ENCODE measurements at places on chromosomes 7 and 10.

DNA sequence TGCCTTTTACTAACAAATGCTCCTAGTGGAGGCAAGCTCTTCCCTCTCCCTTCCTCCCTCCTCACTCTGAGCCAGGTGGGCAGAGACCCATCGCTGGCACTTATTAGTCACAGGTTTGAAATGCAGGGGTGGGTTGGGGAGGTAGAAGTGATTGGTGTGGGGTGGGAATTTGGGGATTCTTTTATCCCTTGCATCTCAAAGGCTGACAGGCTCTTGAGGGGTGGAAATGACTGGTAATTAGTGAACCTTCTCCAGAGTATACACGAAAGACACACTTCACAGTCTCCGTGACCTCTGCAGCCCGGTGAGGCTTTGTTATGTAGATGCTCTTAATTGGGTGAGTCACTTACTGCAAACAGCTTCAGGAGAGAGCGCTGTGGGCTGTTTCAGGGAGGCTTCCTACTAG is 13.9 kb upstream of the LRMDA start:
- DNase-seq, result no peak

- no peak for DNase-seq
These were observed 21.3 kb downstream of the CYP2W1 start for GRCh38 chr7:1004018-1004852.

GRCh38 chr7:107068156-107068555 is 23.7 kb downstream of the PRKAR2B start:
- no peak for DNase-seq

- DNase-seq, result no peak
These were observed 23.6 kb downstream of the EEPD1 start for GRCh38 chr7:36176697-36177096.

GRCh38 chr7:64206903-64207302 is at the start of gene ZNF735:
ZNF735 (plus strand) TSS chr7:64207203; CDS start chr7:64207203, 0 bp downstream.
- no peak for DNase-seq

GRCh38 chr10:4532976-4533375 is 293.0 kb upstream of the AKR1E2 start:
- DNase-seq, result no peak

DNA sequence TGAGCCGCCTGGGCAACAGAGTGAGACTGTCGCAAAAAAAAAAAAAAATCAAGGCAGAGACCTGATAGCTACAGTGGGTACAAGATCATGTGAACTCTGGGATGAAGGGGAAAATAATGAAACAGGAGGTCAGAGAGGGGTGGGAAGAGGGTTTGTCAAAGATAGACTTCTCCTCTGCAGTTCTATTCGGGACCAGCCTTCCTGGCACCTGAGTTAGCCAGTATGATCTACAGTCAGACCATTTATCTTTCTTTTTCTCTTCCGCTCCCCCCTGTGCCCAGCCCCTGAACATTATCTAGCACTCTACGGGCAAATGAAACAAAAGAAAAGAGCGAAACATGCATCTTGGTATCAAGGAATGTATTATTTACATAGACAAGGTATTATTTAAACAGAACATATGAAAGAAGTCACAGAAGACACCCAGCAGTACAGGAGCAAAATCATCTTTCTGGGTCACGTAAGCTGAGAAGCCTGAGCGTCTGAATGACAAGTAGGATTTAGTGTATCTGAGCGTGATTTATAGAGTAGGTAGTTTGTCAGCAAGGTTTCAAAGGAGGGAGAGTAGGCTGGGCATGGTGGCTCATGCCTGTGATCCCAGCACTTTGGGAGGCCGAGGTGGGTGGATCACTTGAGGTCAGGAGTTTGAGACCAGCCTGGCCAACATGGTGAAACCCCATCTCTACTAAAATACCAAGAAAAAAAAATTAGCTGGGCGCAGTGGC is 109.0 kb downstream of the PRKCQ start:
- no peak for DNase-seq

- no peak for DNase-seq
These were observed 332.1 kb upstream of the CELF2 start for GRCh38 chr10:10685566-10685965.

DNA sequence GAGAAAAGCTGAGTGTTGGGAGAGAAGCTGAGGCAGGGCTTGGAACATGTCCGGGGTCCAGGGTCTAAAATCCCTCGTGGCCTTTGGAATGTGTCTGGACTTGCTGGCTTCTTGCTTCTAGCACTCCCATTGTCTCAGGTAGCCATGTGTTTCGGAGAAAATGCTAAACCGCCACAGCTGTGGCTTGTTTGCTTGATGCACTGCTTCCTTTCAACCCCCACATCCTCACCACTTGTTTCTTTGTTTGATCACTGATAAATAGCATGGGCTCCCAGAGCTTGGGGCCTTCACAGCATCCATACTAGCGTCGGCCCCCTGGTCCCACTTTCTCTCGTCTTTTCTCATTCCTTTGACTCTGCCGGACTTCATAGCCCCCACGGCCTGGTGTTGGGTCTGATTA is 102.7 kb downstream of the ANKRD26 start:
- DNase-seq, result no peak

GRCh38 chr10:96664563-96664962 is 55.8 kb downstream of the PIK3AP1 start:
- no peak for DNase-seq

DNA sequence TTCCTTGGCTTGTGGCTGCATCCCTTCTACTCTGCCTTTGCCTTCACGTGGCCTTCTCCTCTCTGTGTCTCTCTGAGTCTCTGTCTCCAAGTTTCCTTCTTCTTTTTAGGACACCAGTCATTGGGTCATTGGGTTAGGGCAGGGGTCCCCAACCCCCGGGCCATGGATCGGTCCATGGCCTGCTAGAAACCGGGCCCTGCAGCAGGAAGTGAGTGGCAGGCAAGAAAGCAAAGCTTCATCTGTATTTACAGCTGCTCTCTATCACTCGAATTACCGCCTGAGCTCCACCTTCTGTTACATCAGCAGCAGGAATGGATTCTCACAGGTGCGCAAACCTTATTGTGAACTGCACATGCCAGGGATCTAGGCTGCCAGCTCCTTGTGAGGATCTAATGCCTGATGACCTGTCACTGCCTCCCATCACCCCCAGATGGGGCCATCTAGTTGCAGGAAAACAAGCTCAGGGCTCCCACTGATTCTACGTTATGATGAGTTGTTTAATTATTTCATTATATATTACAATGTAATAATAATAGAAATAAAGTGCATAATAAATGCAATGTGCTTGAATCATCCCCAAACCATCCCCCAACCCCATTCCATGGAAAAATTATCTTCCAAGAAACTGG is 47.9 kb upstream of the DOCK1 start:
- no peak for DNase-seq

- no peak for DNase-seq
These were observed 61.1 kb downstream of the SGCE start for GRCh38 chr7:94594882-94595281.

DNA sequence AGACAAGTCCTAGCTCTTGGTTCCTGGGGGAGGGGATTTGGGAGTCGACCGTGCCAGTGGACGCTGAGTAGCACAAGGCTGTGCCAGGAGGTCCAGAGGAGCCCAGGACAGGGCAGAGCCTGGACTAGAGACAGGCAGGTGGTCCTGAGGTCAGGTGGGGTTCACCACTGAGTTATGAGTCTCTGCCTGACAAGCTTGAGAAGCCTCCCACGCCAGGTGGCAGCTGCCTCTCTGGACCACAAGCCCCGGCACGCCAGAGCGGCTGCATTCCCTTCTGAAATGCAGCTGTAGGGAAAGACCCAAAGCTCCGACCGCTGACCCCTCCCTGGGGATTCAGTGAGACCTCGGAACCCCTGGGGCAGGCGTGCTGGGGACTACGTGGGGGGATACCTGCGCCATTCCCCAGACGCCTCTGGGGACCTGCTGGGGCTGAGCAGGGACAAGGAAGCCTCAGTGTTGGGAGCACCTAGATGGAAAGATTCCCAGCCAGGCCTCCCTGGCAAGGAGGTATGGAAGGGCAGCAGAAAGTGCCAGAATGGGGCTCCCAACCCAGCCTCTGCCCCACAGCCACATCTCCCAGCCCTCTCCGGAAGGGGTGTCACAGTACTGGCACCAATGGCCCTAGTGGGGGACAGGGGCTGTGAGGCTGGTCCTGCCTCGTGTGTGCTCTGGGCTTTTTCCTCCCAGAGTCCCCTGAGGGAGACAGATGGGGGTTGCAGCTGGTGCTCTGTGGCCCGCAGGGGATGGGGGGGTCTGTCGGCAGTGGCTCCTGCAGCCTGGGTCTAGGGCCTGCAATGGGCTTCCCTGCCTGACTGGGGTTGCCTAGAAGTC is 29.0 kb downstream of the PDGFA start:
- no peak for DNase-seq
